ENCODE measurements at places on chromosomes 4 and X.
A peak's percentile ranks its signal among the peaks of the same experiment; 100 is the strongest.

GRCh38 chrX:123989235-123989634 lies 27.7 kb downstream of the STAG2 start:
- no peak overlapping the region for H3K4me3 ChIP-seq
- no peak overlapping the region for H3K27ac ChIP-seq
- peaks cover 2% of the 10 kb centered on the region for H3K36me3 ChIP-seq
- no peak for DNase-seq

- peaks cover 8% of the 10 kb centered on the region for H3K27me3 ChIP-seq
- DNase-seq: no peak
- H3K36me3 ChIP-seq: no peaks in the 10 kb centered on the region
- H3K27ac ChIP-seq: no peak overlapping the region
Observed at GRCh38 chr4:6538575-6538974, 36.4 kb upstream of the MAN2B2 start.

- no peaks in the 10 kb centered on the region for H3K36me3 ChIP-seq
- H3K4me1 ChIP-seq: peaks cover 16% of the 10 kb centered on the region
- peaks cover 25% of the 10 kb centered on the region for H3K27me3 ChIP-seq
- DNase-seq: no peak
- peak overlapping the region; percentile 34 for H3K4me3 ChIP-seq
Observed at GRCh38 chr4:3879681-3880614, 113.8 kb downstream of the ADRA2C start.

- H3K27ac ChIP-seq: no peak overlapping the region
- no peaks in the 10 kb centered on the region for H3K27me3 ChIP-seq
- DNase-seq: no peak
- H3K4me1 ChIP-seq: no peaks in the 10 kb centered on the region
Observed at GRCh38 chr4:7429601-7430078, 5.1 kb downstream of the PSAPL1 start.

DNA sequence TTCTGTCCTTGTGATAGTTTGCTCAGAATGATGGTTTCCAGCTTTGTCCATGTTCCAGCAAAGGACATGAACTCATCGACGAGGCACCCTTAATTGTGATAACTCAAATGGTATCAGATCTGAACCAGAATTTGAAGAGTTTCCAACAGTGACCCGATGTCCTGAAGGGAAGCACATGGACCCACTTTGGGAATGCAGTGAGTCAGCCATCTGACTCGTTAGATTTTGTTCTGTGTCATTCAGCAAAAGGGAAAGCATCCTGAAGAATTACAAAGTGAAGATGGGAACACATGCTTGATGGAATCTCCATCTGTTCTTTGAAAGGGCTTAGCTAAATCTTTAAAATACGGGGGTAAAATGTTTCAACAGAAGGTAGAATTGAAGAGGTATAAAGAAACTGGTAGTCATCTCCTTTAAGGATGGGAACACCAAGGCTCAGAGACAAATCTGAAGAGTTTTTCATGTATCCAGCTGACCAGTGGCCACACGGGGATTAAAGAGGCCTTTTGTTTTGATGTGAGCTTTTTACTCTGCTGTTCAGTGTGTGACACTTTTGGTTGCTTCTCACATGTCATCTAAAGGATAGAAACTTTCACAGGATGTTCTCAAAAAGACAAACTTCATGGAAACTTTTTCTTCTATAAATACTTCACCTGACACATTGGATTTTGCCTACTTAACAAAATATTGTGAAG lies 393.8 kb downstream of the INPP4B start:
- no peak for DNase-seq
- no peak overlapping the region for H3K27ac ChIP-seq
- H3K27me3 ChIP-seq: no peaks in the 10 kb centered on the region
- no peak overlapping the region for H3K4me3 ChIP-seq

- no peaks in the 10 kb centered on the region for H3K4me1 ChIP-seq
- H3K27ac ChIP-seq: no peak overlapping the region
- no peaks in the 10 kb centered on the region for H3K36me3 ChIP-seq
- DNase-seq: no peak
- no peak overlapping the region for H3K4me3 ChIP-seq
- H3K27me3 ChIP-seq: no peaks in the 10 kb centered on the region
Observed at GRCh38 chrX:34778916-34779315, 121.8 kb upstream of the TMEM47 start.

Data from CD4-positive, alpha-beta T cell (primary cell).